ENCODE measurements at places on chromosomes 13 and 19. TPM values are rescaled to one million over a fixed set of nuclear protein-coding genes. Genes with fewer than 3 reads are reported as not detected.

GRCh38 chr13:73366241-73366640 lies 307.4 kb downstream of the KLF5 start:
- no peaks in the 10 kb centered on the region for H3K4me1 ChIP-seq
- H3K27ac ChIP-seq, result no peak overlapping the region
- no peak for DNase-seq
- H3K27me3 ChIP-seq, result peaks cover 2% of the 10 kb centered on the region
- H3K36me3 ChIP-seq, result no peaks in the 10 kb centered on the region

- H3K36me3 ChIP-seq, result no peaks in the 10 kb centered on the region
- DNase-seq, result no peak
- no peaks in the 10 kb centered on the region for H3K27me3 ChIP-seq
- H3K4me3 ChIP-seq, result no peak overlapping the region
- no peaks in the 10 kb centered on the region for H3K4me1 ChIP-seq
Measured at GRCh38 chr19:28437390-28438346, 775.3 kb downstream of the UQCRFS1 start.

- peaks cover 28% of the 10 kb centered on the region for H3K4me1 ChIP-seq
- peaks cover 15% of the 10 kb centered on the region for H3K36me3 ChIP-seq
- H3K27ac ChIP-seq, result no peak overlapping the region
- DNase-seq, result no peak
- H3K4me3 ChIP-seq, result no peak overlapping the region
Measured at GRCh38 chr13:40376867-40377535, 289.4 kb downstream of the FOXO1 start.

DNA sequence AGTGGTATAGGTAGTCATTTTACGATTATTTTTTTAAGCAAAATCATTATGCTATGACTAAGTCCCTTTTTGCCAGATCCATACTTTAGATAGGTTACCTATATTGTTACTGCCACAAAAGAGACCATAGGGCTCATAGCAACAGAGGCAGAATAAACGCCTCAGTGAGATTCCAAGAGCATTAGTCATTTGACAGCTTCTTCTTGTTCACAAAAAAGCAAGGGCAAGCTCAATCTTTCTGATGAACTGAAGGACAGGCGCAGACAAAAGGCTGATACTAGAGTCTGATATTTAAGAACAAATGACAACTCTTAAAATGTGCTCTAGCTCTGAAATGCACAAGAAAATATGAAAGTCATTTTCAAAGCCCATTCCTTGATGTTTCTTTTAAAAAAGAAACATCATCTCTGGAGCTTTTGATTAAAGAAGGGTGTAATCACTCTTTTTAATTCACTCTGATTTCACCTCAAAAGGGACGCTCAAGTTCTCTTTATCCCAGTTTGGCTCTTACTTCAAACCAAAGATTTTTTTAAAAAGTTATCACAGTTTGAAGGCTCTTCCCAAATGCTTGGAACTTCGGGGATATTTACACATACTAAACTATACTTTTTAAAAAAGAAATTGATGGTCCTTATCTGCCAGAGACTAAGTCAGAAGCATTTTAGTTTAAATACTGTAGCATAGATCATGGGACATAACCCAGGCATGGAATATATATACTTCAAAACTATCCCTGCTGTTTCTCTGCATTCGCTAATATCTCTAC lies 187.2 kb downstream of the EFNB2 start:
- peaks cover 21% of the 10 kb centered on the region for H3K27me3 ChIP-seq
- H3K36me3 ChIP-seq, result no peaks in the 10 kb centered on the region
- no peak for DNase-seq
- H3K4me1 ChIP-seq, result no peaks in the 10 kb centered on the region

- H3K27me3 ChIP-seq, result no peaks in the 10 kb centered on the region
- H3K27ac ChIP-seq, result peak overlapping the region; percentile 99
- peaks cover 34% of the 10 kb centered on the region for H3K4me1 ChIP-seq
- H3K36me3 ChIP-seq, result peaks cover 50% of the 10 kb centered on the region
Measured at GRCh38 chr19:1438933-1439354, 748 bp downstream of the RPS15 start.

DNA sequence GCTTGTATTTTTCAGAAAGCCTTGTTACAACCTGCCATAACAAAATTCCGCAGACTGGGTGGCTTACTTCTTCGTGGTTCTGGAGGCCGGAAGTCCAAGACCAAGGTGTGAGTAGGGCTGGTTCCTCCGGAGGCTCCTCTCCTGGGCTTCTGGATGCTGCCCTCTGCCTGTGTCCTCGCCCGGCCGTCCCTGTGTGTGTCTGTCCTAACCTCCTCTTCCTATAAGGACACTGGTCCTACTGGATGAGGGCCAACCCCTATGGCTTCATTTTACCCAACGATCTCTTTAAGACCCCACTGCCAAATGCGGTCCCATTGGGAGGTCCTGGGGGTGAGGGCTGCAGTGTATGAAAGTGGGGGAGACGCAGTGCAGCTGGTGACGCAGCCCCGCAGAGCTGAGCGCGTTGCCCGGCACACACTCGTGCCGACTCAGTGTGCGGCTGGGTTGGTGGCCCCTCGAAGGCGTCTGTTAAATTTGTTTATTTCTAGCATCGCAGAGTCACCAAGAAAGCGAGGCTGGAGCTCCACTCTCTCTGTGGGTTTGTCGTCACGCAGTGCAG lies 116.7 kb downstream of the SOX1 start:
- no peak for DNase-seq
- H3K27ac ChIP-seq, result no peak overlapping the region

DNA sequence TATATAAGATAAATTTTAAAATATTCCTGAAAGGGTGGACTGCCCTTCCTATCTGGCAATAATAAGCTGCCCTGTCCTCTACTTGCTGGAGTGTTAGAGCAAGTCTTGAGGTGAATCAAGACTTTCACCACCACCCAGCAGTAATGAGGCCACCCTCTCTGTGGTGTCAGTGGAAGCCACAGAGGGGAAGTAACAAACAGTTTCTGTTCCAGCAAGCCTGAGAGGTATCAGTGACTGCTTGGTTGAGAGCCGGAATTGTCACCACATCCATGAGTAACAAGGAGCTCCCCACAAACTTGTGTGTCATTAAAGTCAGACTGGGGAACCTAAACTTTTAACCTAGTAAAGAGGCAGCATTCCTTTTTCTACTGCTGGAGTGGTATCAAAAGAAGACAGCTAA lies 532.7 kb upstream of the SPRY2 start:
- H3K4me3 ChIP-seq, result no peak overlapping the region
- H3K27me3 ChIP-seq, result no peaks in the 10 kb centered on the region
- peaks cover 4% of the 10 kb centered on the region for H3K4me1 ChIP-seq
- H3K27ac ChIP-seq, result no peak overlapping the region
- no peaks in the 10 kb centered on the region for H3K36me3 ChIP-seq
- DNase-seq, result peak; percentile 20

DNA sequence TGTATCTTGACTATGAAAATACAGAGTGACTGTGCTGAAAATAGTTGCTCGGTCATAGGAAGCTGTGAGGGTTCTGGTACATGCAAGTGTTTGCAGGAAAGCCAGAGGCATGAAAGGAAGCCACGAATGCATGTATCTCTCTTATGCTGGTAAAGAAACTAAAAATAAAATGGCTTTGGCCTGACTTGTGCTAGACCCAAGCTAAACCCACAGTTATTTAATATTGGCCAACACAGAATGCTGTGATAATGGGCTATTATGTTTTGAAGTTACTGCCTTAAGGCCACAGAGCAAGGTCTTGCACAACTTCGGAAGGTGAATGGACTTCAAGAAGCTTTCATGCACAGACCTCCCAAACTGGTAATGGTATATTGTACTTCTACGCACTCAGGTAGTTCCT lies 518.2 kb upstream of the HTR2A start:
- H3K4me1 ChIP-seq, result no peaks in the 10 kb centered on the region
- no peak for DNase-seq
- H3K27ac ChIP-seq, result no peak overlapping the region
- no peaks in the 10 kb centered on the region for H3K36me3 ChIP-seq
- H3K4me3 ChIP-seq, result no peak overlapping the region

- no peak for DNase-seq
- peaks cover 25% of the 10 kb centered on the region for H3K36me3 ChIP-seq
- peaks cover 12% of the 10 kb centered on the region for H3K27me3 ChIP-seq
- peak overlapping the region; percentile 94 for H3K4me3 ChIP-seq
Measured at GRCh38 chr13:76993021-76993420, 1.1 kb downstream of the CLN5 start.

DNA sequence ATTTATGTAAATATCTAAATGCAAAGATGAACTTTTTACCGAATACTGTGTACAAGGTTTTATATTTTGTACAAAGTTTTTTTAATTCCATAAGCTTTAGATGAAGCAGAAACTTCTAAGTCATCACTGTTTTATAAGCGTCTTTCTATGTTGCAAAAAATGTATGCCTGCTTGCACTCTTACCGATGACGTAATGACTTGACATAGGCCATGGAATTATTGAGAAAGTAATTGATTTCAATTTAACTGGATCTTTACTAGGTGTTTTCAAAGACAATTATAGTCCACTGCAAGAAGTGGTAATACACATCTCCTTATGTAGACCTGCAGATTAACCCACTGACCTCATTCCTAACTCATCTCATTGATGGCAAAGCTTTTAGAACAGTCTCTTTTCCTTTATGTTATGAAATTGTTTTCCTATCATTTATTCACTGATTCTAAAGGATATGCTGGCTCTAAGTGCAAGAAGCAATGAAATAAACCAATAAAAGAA lies 10.4 kb downstream of the DACH1 start:
- peaks cover 2% of the 10 kb centered on the region for H3K27me3 ChIP-seq
- H3K4me3 ChIP-seq, result no peak overlapping the region
- no peaks in the 10 kb centered on the region for H3K36me3 ChIP-seq
- H3K27ac ChIP-seq, result no peak overlapping the region
- no peak for DNase-seq

DNA sequence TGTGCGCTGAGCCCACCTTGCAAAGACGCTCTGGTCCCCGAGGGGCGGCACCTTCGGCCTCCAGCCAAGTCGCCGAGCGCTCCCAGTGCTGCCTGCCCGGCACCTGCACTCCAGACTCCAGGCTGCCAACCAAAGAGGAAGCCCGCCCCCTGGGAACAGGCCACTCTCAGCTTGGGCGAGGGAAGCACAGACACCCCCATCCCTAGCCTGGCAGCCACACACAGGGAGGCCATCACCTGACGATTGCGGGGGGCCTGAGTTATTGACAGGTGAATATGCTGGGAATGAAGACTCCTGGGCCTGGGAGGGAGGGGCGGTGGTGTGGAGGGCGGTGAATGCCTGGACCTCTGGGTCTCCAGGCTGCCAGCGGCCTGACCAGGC lies 10.3 kb upstream of the ZNF492 start:
- no peak overlapping the region for H3K27ac ChIP-seq
- H3K4me3 ChIP-seq, result no peak overlapping the region
- no peaks in the 10 kb centered on the region for H3K36me3 ChIP-seq
- DNase-seq, result no peak

GRCh38 chr13:92315265-92315664 lies 911.3 kb upstream of the GPC6 start:
- no peak overlapping the region for H3K27ac ChIP-seq
- H3K36me3 ChIP-seq, result no peaks in the 10 kb centered on the region
- DNase-seq, result no peak
- H3K4me3 ChIP-seq, result no peak overlapping the region
- H3K4me1 ChIP-seq, result no peaks in the 10 kb centered on the region

GRCh38 chr13:109275852-109276251 lies 510.5 kb downstream of the IRS2 start:
- no peaks in the 10 kb centered on the region for H3K27me3 ChIP-seq
- no peak for DNase-seq
- no peaks in the 10 kb centered on the region for H3K4me1 ChIP-seq
- no peak overlapping the region for H3K27ac ChIP-seq

- no peak for DNase-seq
- no peak overlapping the region for H3K27ac ChIP-seq
- H3K36me3 ChIP-seq, result no peaks in the 10 kb centered on the region
- H3K4me3 ChIP-seq, result no peak overlapping the region
- no peaks in the 10 kb centered on the region for H3K27me3 ChIP-seq
Measured at GRCh38 chr13:46620471-46620870, 67.5 kb downstream of the LRCH1 start.

DNA sequence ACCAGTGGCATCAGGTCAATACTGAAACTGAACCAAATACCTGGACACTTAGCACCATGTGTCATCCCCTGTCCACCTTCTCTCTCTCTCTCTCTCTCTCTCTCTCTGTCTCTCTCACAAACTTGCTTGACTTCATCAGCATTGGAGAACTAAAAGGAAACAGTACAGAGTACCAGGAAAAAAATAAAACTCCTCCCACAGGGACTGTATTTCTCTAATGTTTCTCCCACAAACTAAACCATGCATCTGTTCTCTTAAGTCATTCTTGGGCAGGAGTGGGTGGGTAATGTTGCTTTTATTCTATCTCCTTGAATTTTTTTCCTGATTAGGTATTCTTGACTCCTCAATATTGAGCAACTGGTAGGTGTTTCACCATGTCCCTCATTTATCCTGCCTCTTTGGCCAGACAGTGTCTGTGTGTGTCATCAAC lies 112.9 kb upstream of the CACNA1A start:
- peaks cover 25% of the 10 kb centered on the region for H3K27me3 ChIP-seq
- H3K27ac ChIP-seq, result no peak overlapping the region
- H3K36me3 ChIP-seq, result no peaks in the 10 kb centered on the region
- no peak for DNase-seq
- no peaks in the 10 kb centered on the region for H3K4me1 ChIP-seq

GRCh38 chr13:113862931-113863523 lies 849 bp downstream of the GAS6 start:
- H3K4me1 ChIP-seq, result peaks cover 13% of the 10 kb centered on the region
- H3K27ac ChIP-seq, result no peak overlapping the region
- H3K36me3 ChIP-seq, result no peaks in the 10 kb centered on the region
- peak overlapping the region; percentile 25 for H3K4me3 ChIP-seq
- H3K27me3 ChIP-seq, result peaks cover 47% of the 10 kb centered on the region

DNA sequence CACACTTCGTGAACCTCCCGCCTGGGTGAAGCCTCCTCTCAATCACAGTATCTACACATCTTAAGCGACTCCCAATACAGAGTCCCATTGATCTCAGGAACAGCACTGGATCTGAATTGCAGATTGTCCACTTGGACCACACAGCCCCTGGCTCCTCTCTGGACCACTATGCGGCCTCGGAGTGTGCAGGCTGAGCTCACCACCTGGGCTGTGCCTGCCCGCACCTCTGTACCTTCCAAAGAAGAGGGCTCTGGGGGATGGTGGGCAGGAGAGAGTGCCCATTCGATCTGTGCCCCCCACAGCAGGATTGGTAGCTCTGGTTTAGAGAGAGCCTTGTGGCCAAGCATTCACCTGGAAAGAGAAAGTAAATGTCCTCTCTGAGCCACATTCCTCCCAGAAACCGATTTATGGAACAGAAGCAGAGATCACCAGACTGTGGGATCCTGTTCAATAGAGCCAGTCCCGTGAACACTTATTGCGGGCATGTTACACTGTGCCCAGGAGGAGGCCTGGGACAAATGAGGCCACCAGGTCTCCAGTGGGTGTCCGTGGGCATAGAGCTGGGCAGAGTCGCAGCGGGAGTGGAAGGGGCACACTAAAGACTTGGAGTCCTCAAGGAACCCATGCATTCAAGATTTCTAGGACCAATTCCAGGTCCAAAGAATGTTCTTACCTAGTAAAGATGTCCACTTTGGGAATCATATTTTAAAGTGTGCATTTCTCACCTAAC lies 141.6 kb upstream of the SOX1 start:
- no peaks in the 10 kb centered on the region for H3K36me3 ChIP-seq
- no peak overlapping the region for H3K4me3 ChIP-seq
- no peak for DNase-seq
- no peak overlapping the region for H3K27ac ChIP-seq
- no peaks in the 10 kb centered on the region for H3K4me1 ChIP-seq

MARK4 gene
- 18.5 TPM for total RNA-seq

FPR1 gene
- not detected for total RNA-seq

ZNF229 gene
- total RNA-seq, result 2.2 TPM

PRR22 gene
- total RNA-seq, result 5.7 TPM

CFD gene
- total RNA-seq, result 2.2 TPM

ZNF230 gene
- 5.0 TPM for total RNA-seq

PRODH2 gene
- not detected for total RNA-seq

C2CD4C gene
- not detected for total RNA-seq
